Spinal cord (tissue), 10 donors: ENCODE measurements at places on chromosomes 16 and 17. TPM values are rescaled to one million over a fixed set of nuclear protein-coding genes. Genes with fewer than 3 reads are reported as not detected.

GRCh38 chr16:63742150-63742549 is 1379.7 kb downstream of the CDH11 start:
- no peak for DNase-seq
- no peaks in the 10 kb centered on the region for H3K4me1 ChIP-seq
- no peaks in the 10 kb centered on the region for H3K36me3 ChIP-seq
- H3K4me3 ChIP-seq: no peak overlapping the region

DNA sequence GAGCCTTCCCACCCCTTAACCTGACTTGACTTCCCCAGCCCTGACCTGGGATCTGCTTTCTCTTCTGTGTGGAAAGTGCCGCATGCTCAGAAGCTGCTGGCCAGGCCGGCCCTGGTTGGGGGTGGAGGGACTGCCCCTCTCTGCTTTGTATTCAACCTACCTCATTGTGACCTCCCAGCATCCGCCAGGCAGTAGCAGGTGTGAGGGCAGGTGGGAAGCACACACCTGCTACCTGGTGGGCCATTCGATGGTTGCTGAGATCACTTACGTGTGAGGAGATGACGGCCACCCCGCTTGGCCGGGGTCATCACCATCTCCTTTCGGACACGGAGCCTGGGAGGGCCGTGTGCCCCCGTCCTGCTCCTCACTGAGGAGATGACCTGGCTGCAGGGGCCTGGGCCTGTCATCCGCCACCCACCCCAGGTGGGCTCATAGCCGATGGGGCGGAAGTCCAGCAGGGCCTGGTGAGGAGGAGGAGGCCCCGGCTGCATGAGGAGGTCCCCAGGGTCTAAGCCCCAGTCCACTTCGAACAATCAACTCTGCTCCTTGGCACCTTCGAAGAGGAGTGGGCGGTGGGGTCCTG is 7.1 kb downstream of the CPNE7 start:
- no peak overlapping the region for H3K4me3 ChIP-seq
- peaks cover 51% of the 10 kb centered on the region for H3K36me3 ChIP-seq
- no peak for DNase-seq
- H3K4me1 ChIP-seq: no peaks in the 10 kb centered on the region
- H3K27ac ChIP-seq: no peak overlapping the region

Gene KRTAP4-5
- not detected for polyA plus RNA-seq

Gene GNG13
- polyA plus RNA-seq: 1.0 TPM

Gene CD19
- 1.3 TPM for polyA plus RNA-seq

Gene CUEDC1
- polyA plus RNA-seq: 110 TPM

Gene FBXW10B
- 1.8 TPM for polyA plus RNA-seq

- no peak overlapping the region for H3K27ac ChIP-seq
- no peak overlapping the region for H3K4me3 ChIP-seq
- H3K36me3 ChIP-seq: peaks cover 94% of the 10 kb centered on the region
- peaks cover 10% of the 10 kb centered on the region for H3K4me1 ChIP-seq
Observed at GRCh38 chr17:82929676-82930042, 89.8 kb upstream of the ZNF750 start.

DNA sequence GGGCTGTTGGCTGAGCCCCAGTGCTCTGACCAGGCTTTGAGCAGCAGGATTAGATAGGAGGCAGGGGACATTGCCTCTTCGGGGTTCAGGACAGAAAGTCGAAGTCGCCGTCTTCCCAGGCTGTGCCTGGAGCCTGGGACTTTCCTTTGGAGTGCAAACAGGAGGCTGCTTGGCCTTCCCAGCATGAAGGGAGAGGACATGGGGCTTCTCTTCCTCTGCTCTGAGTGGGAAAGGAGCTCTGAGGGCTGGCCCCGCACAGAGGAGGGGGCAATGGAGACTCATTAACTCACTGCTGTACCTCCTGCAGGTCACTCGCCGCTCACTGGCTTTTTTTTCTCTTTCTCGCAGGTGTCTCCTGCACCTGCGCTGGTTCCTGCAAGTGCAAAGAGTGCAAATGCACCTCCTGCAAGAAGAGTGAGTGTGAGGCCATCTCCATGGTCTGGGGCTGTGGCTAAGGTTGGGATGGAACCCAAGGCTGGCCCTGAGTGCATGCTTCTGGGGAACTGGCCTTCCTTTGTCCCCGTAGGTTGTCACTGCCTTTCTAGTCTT is 642 bp downstream of the MT1F start:
- H3K4me3 ChIP-seq: peak overlapping the region; percentile 60
- peaks cover 33% of the 10 kb centered on the region for H3K4me1 ChIP-seq
- peaks cover 29% of the 10 kb centered on the region for H3K27me3 ChIP-seq
- H3K27ac ChIP-seq: no peak overlapping the region
- no peak for DNase-seq

DNA sequence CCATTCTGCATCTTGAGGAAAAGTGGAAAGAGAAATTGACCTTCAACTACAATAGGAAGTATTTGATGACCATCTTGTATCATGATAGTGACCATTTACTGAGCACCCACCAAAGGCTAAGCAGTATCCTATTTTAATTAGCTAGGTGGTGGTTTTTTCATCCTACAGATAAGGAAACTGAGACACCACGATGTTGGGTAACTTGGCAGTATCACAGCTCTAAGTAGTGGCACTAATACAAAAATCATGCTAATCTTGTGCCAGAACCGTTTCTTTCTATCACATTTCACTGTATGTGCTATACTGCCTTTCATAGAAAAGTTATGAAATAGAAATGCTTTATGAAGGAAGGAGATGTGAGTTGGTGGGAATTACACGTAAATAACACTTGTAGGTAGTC is 2.3 kb downstream of the EVI2B start:
- no peak overlapping the region for H3K27ac ChIP-seq
- H3K36me3 ChIP-seq: no peaks in the 10 kb centered on the region
- no peaks in the 10 kb centered on the region for H3K4me1 ChIP-seq
- H3K27me3 ChIP-seq: no peaks in the 10 kb centered on the region
- H3K4me3 ChIP-seq: no peak overlapping the region
- DNase-seq: no peak

- H3K4me3 ChIP-seq: no peak overlapping the region
- no peak overlapping the region for H3K27ac ChIP-seq
- DNase-seq: no peak
- no peaks in the 10 kb centered on the region for H3K4me1 ChIP-seq
- peaks cover 55% of the 10 kb centered on the region for H3K27me3 ChIP-seq
Observed at GRCh38 chr17:47857551-47858455, 6.8 kb upstream of the SP6 start.

DNA sequence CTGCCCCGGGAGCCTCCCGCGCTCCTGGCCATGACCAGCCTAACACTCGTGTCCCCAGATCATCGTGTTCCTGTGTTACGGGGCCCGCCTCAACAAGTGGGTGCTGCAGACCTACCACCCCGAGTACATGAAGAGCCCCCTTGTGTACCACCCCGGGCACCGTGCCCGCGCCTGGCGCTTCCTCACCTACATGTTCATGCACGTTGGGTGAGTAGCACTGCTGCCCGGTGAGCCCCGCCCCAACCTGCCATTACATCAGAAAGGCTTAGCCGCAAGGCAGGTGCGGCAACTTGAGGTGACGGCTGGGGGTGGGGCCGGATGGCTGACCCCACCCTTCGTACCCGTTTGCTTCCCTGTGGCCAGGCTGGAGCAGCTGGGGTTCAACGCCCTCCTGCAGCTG is 1.4 kb downstream of the RHBDL1 start:
- H3K36me3 ChIP-seq: peaks cover 76% of the 10 kb centered on the region
- H3K27me3 ChIP-seq: peaks cover 9% of the 10 kb centered on the region
- peaks cover 49% of the 10 kb centered on the region for H3K4me1 ChIP-seq

- peak; percentile 64 for DNase-seq
- no peak overlapping the region for H3K27ac ChIP-seq
- peaks cover 47% of the 10 kb centered on the region for H3K36me3 ChIP-seq
- no peaks in the 10 kb centered on the region for H3K27me3 ChIP-seq
- H3K4me3 ChIP-seq: no peak overlapping the region
Observed at GRCh38 chr17:78176548-78177025, 8.2 kb downstream of the SYNGR2 start.

DNA sequence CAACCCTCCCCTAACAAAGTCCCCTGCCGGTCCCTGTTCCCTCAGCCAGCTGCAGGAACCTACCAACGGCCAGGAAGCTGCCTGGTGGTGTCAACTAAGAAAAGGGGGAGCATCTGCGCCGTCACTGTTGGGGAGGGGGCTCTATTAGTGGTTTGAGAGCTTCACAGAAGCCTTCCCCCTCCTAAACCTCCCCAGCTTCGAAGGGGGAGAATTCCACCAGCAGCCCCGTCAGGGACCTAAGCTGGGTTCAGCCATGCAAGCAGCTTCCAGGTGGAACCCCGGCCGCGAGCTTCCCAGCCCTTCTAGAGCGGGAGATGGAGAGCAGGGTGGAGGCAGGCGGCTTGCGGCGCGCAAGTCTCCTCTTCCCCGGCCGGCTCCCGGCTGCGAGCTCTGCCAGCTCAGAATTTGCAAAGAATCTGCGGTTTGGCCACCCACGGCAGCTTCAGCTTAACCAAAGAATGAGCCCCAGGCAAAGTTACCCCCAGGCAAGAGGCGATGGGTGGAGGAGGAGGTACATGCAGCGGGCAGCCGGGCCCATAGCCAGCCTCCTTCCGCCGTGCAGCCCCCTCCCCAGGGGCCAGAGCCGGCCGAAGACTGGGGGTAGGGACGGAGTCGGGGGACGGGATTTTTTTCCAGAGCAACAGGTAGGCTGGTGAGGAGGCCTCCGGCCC is 33.7 kb downstream of the DDX19A start:
- H3K27me3 ChIP-seq: no peaks in the 10 kb centered on the region
- H3K36me3 ChIP-seq: peaks cover 53% of the 10 kb centered on the region

Gene EZH1
- polyA plus RNA-seq: 43.0 TPM

GRCh38 chr17:76888661-76889060 is 20.5 kb downstream of the MGAT5B start:
- DNase-seq: no peak
- no peaks in the 10 kb centered on the region for H3K27me3 ChIP-seq
- H3K4me1 ChIP-seq: peaks cover 50% of the 10 kb centered on the region
- H3K4me3 ChIP-seq: no peak overlapping the region
- H3K27ac ChIP-seq: no peak overlapping the region

DNA sequence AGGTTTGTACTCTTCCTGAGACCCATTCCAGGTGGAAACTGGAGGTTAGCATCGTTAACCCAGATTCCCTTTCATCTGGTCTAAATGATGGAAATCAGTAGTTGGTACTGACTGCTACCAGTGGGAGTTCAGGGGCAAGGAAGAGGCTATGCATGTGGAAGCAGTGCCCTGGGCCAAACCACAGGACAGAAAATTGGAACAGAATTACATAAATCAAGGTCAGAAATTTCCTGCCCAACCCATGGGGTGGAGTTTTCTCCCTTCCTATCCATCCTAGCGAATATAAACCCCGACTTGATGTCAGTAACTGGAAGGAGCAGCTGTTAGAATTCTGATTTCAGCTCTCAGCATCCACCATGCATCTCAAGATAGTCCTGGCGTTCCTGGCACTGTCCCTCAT is at the start of gene AOC2:
Gene AOC2, plus strand, starts transcription at position 310 of the 400 bp plus-strand sequence. Its CDS starts 47 bp downstream, at position 357.
- DNase-seq: no peak
- H3K4me3 ChIP-seq: no peak within 1 kb of the TSS
- H3K4me1 ChIP-seq: no peaks in the 10 kb centered on the region

Gene ABCA6
- polyA plus RNA-seq: 1.6 TPM

- no peak overlapping the region for H3K4me3 ChIP-seq
- peaks cover 46% of the 10 kb centered on the region for H3K36me3 ChIP-seq
- peaks cover 36% of the 10 kb centered on the region for H3K4me1 ChIP-seq
Observed at GRCh38 chr16:4369007-4369733, 2.5 kb upstream of the VASN start.

GRCh38 chr16:81646561-81646960 is 132.5 kb upstream of the PLCG2 start:
- no peak overlapping the region for H3K4me3 ChIP-seq
- H3K4me1 ChIP-seq: peaks cover 46% of the 10 kb centered on the region
- no peak overlapping the region for H3K27ac ChIP-seq
- no peak for DNase-seq
- no peaks in the 10 kb centered on the region for H3K27me3 ChIP-seq

Gene ALDH3A1
- polyA plus RNA-seq: 0.51 TPM

GRCh38 chr17:62966426-62967204 is 580 bp downstream of the TANC2 start:
- H3K27me3 ChIP-seq: no peaks in the 10 kb centered on the region
- no peaks in the 10 kb centered on the region for H3K36me3 ChIP-seq
- H3K4me3 ChIP-seq: peak overlapping the region; percentile 85

GRCh38 chr17:57281887-57282286 is 25.6 kb downstream of the MSI2 start:
- peaks cover 76% of the 10 kb centered on the region for H3K4me1 ChIP-seq
- peaks cover 23% of the 10 kb centered on the region for H3K36me3 ChIP-seq
- H3K4me3 ChIP-seq: no peak overlapping the region
- H3K27ac ChIP-seq: peak overlapping the region; percentile 77
- H3K27me3 ChIP-seq: no peaks in the 10 kb centered on the region
- no peak for DNase-seq

Gene KRT25
- 0.15 TPM for polyA plus RNA-seq

GRCh38 chr16:79658301-79659033 is 57.9 kb upstream of the MAF start:
- H3K27ac ChIP-seq: no peak overlapping the region
- no peaks in the 10 kb centered on the region for H3K27me3 ChIP-seq
- H3K36me3 ChIP-seq: no peaks in the 10 kb centered on the region
- H3K4me3 ChIP-seq: no peak overlapping the region

GRCh38 chr16:59988591-59988990 is 1254.5 kb upstream of the GOT2 start:
- no peak overlapping the region for H3K27ac ChIP-seq
- H3K4me1 ChIP-seq: no peaks in the 10 kb centered on the region
- H3K27me3 ChIP-seq: no peaks in the 10 kb centered on the region

DNA sequence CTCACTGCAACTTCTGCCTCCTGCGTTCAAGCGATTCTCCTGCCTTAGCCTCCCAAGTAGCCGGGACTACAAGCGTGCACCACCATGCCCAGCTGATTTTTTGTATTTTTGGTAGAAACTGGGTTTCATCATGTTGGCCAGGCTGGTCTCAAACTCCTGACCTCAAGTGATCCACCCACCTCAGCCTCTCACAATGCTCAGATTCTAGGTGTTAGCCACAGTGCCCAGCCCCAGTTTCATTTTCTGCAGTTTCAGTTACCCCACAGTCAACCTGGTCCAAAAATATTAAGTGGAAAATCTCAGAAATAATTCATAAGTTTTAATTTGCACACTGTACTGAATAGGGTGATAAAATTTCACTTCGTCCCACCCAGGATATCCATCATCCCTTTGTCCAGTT is 28.7 kb downstream of the KNOP1 start:
- no peak overlapping the region for H3K4me3 ChIP-seq
- H3K27me3 ChIP-seq: no peaks in the 10 kb centered on the region
- DNase-seq: no peak
- peaks cover 54% of the 10 kb centered on the region for H3K36me3 ChIP-seq
- peaks cover 16% of the 10 kb centered on the region for H3K4me1 ChIP-seq

Gene NOMO2
- 117 TPM for polyA plus RNA-seq

DNA sequence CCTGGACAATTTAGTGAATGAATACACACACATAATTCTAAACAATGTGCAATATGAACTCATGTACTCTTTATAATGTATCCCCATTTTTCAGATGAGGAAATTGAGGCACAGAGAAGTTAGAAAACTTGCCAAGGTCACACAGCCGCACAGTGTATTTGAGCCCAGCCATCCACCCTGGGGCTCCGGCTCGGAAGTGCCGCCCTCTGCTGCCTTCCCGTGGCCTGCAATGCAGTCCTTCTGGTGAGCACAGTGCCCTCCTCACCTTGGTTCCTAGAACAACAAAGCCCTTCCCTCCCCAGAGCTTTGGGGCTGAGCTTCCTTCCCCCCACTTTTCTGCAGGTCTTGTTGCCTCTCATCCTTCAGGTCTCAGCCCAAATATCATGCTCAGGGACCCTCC is 63.7 kb downstream of the C16orf78 start:
- peaks cover 20% of the 10 kb centered on the region for H3K4me1 ChIP-seq
- H3K27ac ChIP-seq: no peak overlapping the region
- no peak overlapping the region for H3K4me3 ChIP-seq
- no peaks in the 10 kb centered on the region for H3K36me3 ChIP-seq
